Occipital lobe (tissue), 3 donors: ENCODE measurements at places on chromosomes 13 and 19. TPM values are rescaled to one million over a fixed set of nuclear protein-coding genes. Genes with fewer than 3 reads are reported as not detected.

- no peak for DNase-seq
Observed at GRCh38 chr13:97395447-97396136, 38.4 kb upstream of the RAP2A start.

DNA sequence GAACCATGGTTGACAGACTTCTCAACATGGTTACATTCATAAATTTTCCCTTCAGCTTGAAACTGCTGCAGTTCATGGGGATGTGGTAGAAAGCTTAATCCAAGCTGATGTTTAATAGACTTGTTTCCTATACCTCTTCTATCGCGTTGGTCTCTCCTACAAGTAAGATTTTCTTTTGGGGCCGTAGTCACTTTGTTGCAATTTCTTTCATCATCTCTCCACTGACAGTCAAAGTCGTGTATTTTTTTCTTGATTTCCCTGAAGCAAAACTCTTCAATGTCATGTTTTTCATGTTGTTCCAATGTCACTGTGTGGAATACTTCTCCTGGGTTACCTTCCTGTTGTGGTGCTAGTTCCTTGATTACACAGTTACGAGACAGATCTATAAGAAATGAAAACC, 6.3 kb upstream of the ZNF160 start:
- no peak for DNase-seq

DNA sequence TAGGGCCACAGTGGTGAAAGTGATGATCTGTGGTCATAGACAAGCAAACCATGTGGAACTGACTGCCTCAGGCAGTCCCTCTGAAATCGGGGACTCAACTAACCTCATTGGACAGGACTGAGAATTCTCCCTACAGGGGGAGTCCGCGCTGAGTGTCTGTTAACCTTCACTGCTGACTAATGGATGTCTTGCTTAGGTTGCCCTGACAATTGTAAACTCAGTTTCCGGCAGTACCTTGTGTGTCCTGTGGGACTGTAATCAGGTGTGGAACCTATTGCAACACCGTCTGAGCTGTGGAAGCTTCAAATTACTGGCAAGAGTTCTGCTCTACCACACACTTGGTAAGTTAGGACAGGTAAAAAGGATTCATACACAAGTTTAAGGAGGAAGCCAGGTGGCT, 21.8 kb downstream of the ZNF77 start:
- DNase-seq = no peak

The CD209 gene
- 0.47 TPM for total RNA-seq

The RHPN2 gene
- total RNA-seq = 3.0 TPM

The KLK1 gene
- not detected for total RNA-seq
